ENCODE measurements at places on chromosomes 11 and 22.

DNA sequence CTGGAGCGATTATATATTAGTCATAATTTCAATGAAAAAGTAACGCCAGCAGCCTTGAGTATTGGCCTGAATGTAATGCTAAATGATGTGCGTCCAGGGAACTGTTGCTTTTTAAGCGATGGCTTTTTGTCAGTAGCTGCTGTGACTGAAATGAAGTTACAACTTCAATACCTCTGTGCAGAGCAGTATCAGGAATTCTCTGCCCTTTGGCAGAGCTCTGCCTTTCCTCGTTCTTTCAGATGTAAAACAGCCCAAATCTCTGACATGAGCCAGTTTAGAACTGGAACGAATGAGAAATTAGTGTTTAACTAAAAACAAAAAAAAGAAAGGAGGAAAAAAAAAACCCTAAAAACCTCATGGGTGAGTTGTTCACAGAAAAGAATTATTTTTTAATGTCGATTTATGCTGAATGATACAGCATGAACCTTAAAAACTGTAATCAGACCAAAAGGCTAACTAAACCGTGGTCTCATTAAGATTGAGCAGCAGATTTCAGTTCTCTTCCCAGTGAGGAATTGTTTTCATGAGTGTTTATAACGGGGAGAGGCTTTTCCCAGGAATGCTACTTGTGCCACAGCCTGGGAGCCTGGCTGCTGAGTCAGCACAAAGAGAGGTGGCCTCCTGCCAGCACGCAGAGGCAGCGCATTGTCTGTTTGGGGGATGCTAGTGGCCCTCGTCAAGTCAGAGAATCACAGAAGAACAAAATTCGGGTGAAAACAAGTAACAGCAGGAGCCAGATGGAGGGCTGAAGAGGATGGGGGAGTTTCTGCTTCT lies 146.2 kb upstream of the RASSF10 start:
- DNase-seq: no peak

DNA sequence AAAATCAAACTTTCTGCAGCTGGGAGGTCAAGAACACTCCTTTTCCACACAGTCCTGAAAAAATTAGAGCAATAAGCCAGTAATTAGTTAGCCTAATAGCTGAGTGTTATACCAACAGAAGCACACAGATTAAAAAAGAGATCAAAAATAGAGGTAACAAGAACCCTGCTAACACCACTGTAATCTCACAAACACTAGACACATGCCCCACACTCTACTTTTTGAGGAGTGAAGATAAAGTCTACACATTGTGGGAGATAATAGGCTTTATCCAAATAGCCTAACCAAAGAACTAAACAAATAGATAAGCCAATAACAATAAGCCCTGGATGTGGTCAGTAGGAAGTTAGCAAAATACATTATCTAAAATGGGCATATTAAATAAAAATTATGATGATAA lies 372.7 kb upstream of the ANO5 start:
- DNase-seq: no peak

- no peak for DNase-seq
These were observed 937.8 kb upstream of the CHORDC1 start for GRCh38 chr11:91160661-91161060.

DNA sequence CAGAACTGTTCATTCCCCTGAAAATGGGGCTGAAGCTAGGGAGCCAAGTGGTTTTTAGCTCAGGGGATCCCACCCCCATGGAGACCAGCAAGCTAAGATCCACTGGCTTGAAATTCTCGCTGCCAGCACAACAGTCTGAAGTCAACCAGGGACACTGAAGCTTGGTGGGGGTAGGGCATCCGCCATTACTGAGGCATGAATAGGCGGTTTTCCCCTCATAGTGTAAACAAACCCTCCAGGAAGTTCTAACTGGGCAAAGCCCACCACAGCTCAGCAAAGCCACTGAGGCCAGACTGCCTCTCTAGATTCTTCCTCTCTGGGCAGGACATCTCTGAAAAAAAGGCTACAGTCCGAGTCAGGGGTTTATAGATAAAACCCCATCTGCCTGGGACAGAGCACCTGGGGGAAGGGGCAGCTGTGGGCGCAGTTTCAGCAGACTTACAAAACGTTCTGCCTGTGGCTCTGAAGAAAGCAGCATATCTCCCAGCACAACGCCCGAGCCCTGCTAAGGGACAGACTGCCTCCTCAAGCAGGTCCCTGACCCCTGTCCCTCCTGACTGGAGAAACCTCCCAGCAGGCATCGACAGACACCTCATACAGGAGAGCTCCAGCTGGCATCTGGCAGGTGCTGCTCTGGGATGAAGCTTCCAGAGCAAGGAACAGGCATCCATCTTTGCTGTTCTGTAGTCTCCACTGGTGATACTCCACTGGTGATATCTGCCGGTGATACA lies 32.7 kb downstream of the GAB4 start:
- no peak for DNase-seq

GRCh38 chr11:116175707-116176106 lies 597.1 kb downstream of the BUD13 start:
- no peak for DNase-seq

DNA sequence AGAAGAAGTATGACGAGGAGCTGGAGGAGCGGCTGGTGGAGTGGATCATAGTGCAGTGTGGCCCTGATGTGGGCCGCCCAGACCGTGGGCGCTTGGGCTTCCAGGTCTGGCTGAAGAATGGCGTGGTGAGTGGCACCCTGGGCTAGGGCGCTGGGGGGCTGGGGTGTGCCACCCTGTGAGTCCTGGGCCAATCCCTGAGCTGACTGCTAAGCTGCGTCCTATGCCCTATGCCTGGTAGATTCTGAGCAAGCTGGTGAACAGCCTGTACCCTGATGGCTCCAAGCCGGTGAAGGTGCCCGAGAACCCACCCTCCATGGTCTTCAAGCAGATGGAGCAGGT lies 3.9 kb downstream of the TAGLN start:
- DNase-seq: no peak

GRCh38 chr22:40310081-40310767 lies 36.1 kb upstream of the ADSL start:
- no peak for DNase-seq

DNA sequence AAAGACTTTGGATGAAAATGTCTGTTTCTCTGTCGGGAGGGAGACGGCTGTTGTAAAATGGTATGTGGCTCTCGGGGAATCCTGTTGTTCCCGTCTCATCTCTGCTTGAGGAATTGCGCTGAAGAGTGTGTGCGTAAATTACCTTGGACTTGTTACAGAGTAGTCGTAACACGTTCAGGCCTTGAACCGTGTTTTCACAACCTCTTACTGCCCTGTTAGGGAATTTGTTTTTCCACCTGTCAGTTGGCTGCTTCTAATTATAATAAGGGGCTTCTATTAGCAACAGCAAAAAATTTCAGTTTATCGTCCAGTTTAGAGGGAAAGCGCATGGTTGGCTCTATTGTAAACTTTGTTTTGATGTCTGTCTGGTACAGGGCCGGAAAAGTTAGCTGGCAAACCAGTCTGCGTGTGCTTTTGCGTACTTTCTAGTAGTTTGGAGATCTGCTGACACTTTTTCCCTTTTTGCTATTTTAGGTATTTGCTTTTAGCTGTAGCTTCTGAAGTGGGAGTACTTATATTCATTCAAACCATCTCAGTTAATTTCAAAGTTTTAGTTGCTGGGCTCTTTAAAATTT lies 1.5 kb downstream of the HIPK3 start:
- DNase-seq: no peak

DNA sequence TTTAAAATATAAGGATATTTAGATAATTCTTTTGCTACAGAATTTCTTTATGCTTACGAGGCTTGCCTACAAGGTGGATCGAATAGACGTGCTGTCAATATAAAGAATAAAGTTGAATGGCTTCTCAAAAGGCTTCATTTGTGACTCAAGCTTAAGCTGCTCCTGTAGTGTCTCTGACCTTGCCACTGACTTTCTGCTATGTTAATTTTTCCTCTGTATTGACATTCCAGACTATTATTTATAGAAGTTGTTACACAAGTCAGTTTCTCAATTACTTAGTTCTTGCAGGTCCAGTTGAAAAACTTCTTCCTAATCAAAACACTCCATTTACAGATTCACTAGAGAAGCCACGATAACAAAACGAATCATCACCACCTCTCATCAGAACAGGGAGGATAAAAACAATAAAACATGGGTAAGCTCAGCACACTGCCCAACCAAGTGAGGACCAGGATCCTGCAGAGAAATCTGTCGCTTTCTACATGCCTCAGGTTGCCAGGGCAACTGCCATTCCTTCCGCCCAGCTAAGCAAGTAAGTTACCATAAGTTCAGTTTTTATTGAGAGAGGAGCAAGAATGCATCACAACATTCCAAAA lies 39.0 kb upstream of the CHKA start:
- no peak for DNase-seq

DNA sequence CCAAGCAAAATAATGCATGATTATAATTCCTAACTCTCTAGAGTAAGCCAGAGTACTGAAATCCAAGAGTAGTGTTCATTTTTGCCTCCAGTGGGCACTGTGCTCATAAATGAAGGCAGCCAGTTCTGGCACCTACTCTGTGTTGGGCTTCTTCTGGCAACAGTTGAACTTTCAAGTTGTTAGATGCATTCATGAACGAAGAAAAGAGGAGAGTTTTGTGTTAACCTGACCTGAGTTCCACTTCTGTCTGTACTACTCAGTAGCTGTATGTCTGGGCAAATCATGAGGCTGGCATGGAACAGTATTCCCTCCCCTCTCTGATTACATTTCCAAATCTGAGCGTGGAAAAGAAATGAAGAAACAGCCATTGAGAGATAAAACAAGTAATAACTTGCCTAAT lies 20.3 kb upstream of the TENM4 start:
- no peak for DNase-seq
